ENCODE measurements at places on chromosomes 16 and 17.

DNA sequence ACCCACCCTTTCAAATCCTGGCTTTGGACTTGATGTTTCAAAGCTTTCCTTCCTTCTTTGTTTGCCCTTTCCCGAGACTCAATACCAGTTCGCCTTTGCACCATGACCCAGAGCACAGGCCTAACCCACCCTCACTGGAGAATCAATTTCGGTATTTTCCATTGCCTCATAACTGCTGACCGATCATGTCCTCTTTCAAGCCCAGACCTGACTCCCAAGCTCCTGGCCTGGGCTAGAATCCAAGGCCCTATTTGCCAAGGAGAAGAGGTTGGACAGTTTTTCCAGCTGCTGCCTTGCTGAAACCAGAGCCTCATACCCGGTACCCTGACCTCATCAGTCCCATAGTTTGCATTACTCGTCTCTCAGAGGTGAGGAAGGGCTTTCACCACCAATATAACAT, 35.3 kb upstream of the HELZ start:
- DNase-seq, result no peak

DNA sequence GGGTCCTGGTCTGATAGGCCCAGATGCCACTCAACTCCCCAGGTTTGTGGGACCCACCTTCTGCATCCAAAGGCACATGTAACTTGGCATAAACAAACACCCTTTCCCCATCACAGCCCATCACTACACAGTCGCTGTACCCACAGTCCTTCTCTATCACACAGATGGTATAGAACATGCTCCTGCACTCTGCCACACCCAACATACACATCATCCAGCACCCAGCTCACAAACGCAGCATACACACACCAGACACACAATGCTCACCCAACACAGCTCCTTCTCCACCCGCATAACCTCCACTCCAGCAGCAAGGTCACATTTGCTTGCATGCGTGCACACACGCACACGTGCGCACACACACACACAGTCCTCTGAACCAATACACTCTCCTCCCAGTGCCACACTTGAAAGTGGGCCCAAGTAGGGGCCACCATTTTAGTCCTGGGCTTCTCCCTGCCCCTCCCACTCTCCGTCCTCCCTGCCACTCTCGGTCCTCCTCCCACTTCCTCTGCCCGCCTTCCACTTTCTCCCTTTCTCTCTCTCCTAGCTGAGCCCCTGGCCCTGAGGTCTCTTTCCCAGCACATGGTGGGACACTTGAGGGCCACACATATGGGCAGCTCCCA, 8.5 kb upstream of the TMEM92 start:
- DNase-seq, result no peak

- DNase-seq, result no peak
Observed at GRCh38 chr17:48445248-48445620, 15.2 kb upstream of the SKAP1 start.

DNA sequence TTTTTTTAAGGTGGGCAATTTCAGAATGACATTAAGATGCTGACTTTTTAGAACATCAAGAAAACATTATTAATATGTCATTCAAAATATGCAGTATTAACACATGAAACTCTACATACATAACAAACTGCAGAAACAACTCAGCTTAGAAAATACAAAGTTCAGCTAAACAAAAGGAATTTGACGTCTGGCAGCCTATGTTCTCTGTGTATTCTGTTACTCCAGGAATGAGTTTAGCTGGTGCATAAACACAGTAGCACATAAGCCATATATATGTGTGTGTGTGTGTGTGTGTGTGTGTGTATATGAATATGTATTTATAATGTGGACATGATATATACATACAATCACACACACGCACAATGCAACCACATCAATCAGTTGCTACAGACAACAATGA, 413.5 kb upstream of the PSMD7 start:
- DNase-seq, result no peak

GRCh38 chr16:85569615-85570212, 43.4 kb upstream of the GSE1 start:
- DNase-seq, result no peak

DNA sequence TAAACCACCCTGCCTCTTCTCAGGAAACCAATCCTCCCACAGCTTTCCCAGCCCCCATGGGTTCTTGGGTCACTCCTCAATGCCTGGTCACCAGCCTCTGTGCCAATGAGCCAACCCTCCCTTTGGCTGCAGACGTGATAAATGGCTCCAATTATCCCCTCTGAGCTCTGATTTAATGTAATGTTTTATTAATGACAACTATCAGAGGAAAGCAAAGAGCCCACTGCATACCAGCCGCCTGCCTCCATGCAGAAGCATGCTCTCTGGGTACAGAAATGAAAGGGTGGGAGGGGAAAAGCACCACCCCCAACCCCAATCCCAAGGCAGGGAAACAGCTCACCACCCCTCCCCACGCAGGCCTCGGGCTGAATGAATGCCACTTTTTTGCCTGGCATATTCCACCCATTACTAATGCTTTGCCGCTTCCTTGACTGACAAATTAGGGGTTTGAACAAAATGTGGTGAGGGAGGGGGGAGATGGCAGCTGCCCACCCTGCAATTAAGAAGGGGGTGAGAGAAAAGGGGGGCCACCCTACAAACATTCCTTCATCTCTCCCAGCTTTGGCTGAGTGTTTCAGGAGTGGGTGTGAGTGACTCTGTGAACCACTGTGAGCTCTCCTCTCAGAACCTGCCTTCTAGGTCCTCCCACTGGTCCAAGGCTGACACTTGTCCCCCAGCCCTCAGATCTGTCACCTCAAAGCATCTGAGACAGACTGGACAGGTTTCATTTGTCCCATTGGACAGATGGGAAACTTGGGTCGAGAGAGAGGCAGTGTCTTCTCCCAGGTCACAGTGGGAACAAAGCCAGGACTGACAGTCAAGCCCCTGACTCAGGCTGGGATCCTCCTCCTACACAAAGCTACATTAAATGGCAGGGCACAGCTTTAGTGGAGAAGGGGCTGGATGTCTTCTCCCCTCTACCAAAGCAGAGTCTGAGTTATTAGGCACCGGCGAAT, 161.5 kb downstream of the TMEM132E start:
- no peak for DNase-seq

DNA sequence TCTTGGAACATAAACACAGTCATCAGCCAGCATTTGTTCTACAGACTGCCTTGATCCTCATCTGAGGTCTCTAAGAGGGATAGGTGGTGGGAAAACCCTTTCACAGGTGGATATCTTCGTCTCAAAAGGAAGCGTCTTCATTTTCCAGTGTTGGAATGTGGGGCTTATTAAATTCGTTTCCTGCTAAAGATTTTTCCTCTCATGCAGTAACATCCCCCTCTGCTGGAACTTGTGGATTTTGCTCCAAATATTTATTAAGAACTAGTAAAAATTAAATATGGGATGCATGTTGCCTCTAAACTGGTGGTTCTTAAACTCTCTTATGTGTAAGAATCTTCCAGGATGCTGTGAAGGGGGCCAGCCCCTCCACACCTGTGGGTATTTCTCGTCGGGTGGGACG, 20.1 kb upstream of the MLYCD start:
- DNase-seq, result no peak

DNA sequence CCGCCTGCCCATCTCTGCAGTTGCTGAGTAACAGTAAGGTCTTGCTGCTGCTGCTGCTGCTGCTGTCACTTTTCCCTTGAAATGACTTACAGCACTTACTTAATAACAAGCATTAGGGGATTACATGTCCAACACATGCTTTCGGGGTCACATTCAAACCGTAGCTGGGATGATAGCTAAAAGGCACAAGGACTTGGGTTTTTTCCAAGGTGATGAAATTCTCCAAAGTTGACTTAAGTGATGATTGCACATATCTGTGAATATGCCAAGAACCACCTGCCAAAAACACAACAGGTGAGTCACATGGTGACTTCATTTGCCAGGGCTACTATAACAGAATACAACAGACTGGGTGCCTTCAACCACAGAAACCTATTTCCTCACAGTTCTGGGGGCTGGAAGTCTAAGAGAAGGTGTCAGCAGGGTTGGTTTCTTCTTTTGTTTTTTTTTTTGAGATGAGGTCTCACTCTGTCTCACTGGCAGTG, 121.9 kb upstream of the TNRC6C start:
- DNase-seq, result peak; percentile 63

DNA sequence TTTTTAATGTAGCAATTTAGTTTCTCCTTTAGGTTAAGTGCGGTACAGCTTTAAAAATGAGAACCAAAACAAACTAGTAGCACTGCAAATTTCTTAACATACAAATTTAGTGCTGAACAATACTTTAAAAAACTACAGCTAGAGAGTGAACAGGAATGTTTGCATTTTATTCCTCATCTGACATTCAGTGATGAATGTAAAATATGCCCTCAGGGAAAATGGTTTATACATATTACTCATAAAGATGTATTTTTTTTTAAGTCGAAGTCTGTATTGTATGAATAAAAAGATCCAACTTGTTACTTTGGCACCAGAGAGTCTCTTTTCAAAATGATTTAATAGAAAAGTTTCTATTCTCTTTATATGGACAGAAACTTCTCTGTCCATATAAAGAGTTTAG, 96.8 kb downstream of the BRIP1 start:
- DNase-seq, result no peak

DNA sequence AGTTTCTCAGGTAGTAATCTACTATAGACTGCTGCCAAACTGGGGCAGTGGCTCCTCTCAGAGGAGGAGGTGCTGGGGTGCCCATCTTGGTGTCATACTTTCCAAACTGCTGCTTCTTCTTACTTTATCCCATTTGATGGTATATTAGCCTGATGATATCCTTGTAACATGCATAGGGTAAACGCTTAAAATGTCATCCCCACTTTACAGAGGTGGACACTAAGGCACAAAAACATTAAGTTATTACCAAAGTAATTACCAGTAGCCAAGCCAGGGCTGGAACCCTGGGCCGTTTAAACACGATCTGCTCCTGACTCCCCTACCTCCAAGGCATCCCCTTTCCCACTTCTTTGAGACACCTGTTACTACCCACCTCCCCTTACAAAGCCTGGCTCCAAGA, 37.8 kb upstream of the CSNK2A2 start:
- no peak for DNase-seq

- DNase-seq, result no peak
Observed at GRCh38 chr17:48756830-48757251, 28.3 kb upstream of the HOXB13 start.

- DNase-seq, result no peak
Observed at GRCh38 chr17:59766491-59766890, 59.0 kb downstream of the VMP1 start.

DNA sequence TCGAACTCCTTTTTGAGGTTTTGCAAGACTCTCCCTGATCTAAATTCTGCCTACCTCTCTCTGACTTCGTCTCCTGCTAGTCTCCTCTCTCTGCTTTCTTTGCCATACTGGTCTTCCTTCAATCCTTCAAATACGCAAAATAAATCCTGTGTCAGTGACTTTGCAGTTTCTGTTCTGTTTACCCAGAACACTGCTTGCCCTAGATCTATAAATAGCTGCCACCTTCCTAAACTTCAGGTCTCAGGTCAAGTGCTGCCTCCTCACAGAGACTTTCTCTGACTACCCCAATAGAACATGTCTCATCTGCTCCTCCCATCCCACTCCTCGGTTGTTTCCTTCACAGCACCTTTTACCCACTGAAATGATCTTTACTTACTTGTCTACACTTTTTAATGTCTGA, 78.9 kb downstream of the TRIM37 start:
- DNase-seq, result no peak

GRCh38 chr16:12390074-12390605, 413.5 kb downstream of the CPPED1 start:
- no peak for DNase-seq

GRCh38 chr17:57090560-57091185, 5.6 kb downstream of the AKAP1 start:
- no peak for DNase-seq

- no peak for DNase-seq
Observed at GRCh38 chr16:84059111-84059510, 16.5 kb upstream of the SLC38A8 start.

- DNase-seq, result peak; percentile 52
Observed at GRCh38 chr17:20908313-20909267, 134.2 kb downstream of the USP22 start.

DNA sequence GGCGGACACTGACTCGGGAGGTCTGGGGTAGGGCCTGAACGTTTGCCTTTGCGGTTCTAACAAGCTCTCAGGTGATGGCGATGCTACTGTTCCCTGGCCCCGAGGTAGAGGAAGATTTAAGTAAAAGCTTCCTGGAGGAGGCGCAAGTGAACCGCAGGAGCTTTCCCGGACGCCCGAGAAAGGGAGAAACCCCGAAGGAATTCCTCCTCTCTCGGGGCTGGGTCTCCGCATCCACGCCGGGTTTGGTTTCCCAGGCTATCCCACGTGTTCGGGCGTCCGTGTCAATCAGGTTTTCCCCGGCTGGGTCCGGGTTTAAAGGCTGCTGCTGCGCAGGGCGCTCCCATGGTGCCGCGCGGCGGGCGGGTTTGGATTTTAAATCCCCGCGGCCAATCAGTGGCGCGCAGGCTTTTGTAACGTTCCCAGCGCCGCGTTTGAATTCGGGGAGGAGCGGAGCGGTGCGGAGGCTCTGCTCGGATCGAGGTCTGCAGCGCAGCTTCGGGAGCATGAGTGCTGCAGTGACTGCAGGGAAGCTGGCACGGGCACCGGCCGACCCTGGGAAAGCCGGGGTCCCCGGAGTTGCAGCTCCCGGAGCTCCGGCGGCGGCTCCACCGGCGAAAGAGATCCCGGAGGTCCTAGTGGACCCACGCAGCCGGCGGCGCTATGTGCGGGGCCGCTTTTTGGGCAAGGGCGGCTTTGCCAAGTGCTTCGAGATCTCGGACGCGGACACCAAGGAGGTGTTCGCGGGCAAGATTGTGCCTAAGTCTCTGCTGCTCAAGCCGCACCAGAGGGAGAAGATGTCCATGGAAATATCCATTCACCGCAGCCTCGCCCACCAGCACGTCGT, at the start of gene PLK1:
Gene PLK1, plus strand, starts transcription at position 460 of the 844 bp plus-strand sequence. Its CDS starts 44 bp downstream, at position 504.
- DNase-seq, result peak; percentile 70

DNA sequence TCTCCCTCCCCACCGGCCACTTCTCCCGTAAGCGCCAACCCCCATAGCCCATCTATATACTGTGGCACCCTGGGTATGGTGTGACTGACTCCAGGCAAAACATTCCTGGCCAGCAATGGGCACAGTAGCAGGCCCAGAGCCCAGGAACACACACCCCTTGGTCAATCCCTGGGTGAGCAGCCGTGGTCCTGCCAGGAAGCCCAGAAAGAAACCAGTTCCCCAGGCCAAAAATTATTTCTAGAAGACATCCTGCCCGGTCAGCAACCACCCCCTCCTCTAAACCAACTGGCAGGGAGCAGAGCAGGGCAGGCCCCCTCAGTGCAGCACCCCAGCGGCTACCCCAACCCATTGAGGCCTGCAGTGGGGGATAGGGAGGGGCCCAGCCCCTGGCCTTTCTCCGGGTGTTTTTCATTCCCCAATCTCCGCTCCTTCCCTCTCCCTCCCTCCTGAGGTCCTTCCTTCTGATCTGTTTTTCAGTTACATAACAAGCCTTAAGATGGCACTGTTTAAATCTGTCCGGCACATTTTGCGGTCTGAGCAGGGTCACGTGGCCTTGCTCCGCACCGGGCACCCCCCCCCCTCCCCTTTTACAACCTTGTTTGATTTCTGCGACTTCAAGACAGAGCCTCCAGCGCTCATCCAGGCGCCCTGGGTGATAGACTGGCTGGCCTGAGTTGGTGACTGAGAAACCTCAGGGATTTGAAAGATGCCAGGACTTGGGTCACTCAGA, 2.0 kb downstream of the NPTX1 start:
- no peak for DNase-seq
